ENCODE measurements at places on chromosomes 7 and 10. TPM values are rescaled to one million over a fixed set of nuclear protein-coding genes. Genes with fewer than 3 reads are reported as not detected.
A peak's percentile ranks its signal among the peaks of the same experiment; 100 is the strongest.

- no peak for DNase-seq
- no peak overlapping the region for H3K27ac ChIP-seq
- no peaks in the 10 kb centered on the region for H3K27me3 ChIP-seq
- no peaks in the 10 kb centered on the region for H3K36me3 ChIP-seq
- no peak overlapping the region for H3K4me3 ChIP-seq
These were observed 19.4 kb downstream of the MKLN1 start for GRCh38 chr7:131346885-131347592.

DNA sequence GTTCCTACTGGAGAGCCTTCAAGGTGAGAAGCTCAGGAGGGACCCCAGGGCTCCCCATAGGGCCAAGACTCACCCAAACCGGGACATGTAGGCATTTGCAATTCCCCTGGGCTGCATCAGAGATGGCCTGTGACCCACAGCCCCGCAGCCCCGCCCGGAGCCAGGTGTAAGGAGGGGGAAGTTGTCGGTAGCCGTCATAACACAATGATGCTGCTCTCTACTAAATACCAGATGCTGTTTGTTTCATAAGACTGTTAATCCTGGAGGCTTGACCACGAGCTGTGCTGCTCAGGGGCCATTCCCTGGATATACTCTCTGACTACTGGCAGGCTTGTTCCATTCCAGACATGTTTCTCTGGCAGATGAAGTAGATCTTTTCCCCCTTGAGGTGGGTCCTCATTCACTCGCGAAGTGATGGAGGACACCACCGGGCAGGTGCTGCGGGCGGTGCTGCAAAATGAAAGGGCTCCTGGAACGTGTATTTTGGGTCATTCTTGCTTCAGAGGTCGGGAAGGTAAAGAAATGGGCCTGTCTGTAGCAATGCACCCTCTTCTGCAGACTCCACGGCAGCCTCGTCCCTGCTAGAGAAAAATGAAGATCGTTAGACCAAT, 61.1 kb downstream of the MKI67 start:
- H3K4me1 ChIP-seq = peaks cover 26% of the 10 kb centered on the region
- peak overlapping the region; percentile 24 for H3K27ac ChIP-seq
- H3K36me3 ChIP-seq = no peaks in the 10 kb centered on the region
- no peak for DNase-seq
- no peaks in the 10 kb centered on the region for H3K27me3 ChIP-seq

DNA sequence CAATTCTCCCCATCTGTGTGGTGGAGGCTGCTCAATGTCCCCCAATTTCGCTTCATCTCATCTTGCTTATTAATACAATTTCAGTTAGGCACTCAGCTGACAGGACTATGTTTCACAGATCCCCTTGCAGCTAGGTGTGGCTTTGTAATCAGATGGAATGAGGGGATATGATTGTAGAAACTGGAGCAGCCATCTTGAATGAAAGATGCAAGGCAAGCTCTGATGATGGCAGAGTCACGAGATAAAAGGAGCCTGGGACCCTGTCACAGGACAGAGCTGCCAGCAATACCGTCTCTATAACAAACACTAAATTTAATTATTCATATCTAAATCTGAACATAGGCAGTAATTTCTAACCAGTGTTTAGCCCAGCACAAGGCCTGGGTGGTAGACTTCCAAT, 991 bp upstream of the DLD start:
- H3K4me3 ChIP-seq = peak overlapping the region; percentile 64
- DNase-seq = no peak
- peaks cover 33% of the 10 kb centered on the region for H3K4me1 ChIP-seq

DNA sequence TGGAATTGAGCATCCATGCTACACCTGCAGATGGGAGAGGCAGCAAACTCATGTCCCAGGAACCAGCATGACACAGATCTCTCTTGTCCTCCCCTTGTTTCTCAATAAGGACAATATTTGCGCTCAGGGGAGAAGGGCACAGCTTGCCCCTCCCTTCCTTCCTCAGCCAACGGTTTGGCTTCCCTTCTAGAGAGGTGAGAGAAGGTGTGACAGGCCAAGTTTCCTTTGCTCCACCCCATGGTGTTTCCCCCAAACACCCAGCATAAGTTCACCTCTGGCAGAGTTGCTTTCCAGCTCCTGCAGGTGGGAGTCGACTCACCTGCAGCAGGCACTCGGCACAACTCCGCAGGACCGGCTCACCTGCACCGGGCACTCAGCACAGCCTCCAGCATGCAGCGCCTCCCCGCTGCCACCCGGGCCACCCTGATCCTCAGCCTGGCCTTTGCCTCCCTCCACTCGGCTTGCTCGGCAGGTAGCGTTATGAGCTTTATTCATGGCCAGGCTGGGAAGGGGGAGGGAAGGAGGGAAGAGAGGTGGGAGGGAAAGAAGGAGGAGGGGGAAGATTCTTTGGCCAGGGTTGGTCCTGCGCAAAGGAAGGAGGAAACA, at the start of the genes ATP6V0A4 and TMEM213:
TSS of gene ATP6V0A4 (minus strand) at position 482 of the 606 bp plus-strand sequence. CDS start 26,949 bp downstream, outside the sequence.
TSS of gene TMEM213 (plus strand) at position 280 of the 606 bp plus-strand sequence. CDS start at position 391, 111 bp downstream.
- no peak for DNase-seq
- no peak within 1 kb of the TSS for H3K27ac ChIP-seq
- no peaks in the 10 kb centered on the region for H3K36me3 ChIP-seq
- no peaks in the 10 kb centered on the region for H3K27me3 ChIP-seq
- H3K4me1 ChIP-seq = no peaks in the 10 kb centered on the region

GRCh38 chr7:123641901-123642300, 13.8 kb upstream of the LMOD2 start:
- no peaks in the 10 kb centered on the region for H3K27me3 ChIP-seq
- no peaks in the 10 kb centered on the region for H3K36me3 ChIP-seq
- DNase-seq = no peak
- H3K4me3 ChIP-seq = no peak overlapping the region
- peaks cover 18% of the 10 kb centered on the region for H3K4me1 ChIP-seq
- H3K27ac ChIP-seq = no peak overlapping the region

DNA sequence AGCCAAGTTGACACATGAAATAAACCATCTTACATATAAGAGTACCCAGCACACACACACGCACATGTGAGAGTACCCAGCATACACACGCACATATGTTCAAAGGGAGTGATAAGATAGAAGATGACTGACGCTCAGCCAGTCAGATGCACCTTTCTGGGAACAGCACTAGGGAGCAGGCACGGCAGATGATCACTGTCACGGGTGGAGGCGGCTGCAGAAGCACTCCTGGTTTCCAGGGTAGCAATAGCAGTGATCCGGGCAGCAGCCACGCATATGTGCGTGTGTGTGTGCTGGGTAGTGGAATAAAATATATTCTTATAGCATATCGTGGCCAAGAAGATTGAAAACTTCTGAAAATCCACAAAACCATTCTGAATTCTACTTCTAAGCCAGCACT, 85.8 kb upstream of the NAMPT start:
- no peak overlapping the region for H3K27ac ChIP-seq
- no peak for DNase-seq
- no peaks in the 10 kb centered on the region for H3K36me3 ChIP-seq
- no peak overlapping the region for H3K4me3 ChIP-seq

- H3K36me3 ChIP-seq = no peaks in the 10 kb centered on the region
- no peak overlapping the region for H3K27ac ChIP-seq
- no peaks in the 10 kb centered on the region for H3K4me1 ChIP-seq
- H3K27me3 ChIP-seq = no peaks in the 10 kb centered on the region
These were observed 52.4 kb downstream of the NPTX2 start for GRCh38 chr7:98669329-98670000.

The MRC1 gene
- total RNA-seq = 18.9 TPM

The AMZ1 gene
- total RNA-seq = 1.2 TPM

The LDB3 gene
- 4.7 TPM for total RNA-seq

The GRIFIN gene
- total RNA-seq = not detected

The CFAP69 gene
- 2.7 TPM for total RNA-seq
